ENCODE measurements at places on chromosomes 7 and 10.

DNA sequence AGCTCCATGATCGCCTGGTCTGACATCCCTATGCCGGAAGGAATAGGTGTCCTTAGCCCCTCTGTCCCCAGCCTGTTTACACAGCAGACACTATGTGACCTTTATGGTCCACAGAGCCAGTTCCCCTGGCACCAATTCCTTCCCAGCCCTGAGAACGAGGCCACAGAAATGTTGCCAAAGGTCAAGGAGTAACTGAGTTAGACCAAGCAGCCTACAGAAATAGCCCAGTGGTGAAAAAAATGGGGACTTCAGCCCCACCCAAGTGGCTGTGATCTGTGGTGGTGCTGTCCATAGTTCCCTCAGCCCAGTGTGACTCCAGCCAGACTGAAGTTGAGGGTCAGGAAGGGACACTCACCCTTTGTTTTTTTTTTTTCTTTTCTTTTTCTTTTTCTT lies 2.5 kb downstream of the PGAM2 start:
- no peak for DNase-seq

- no peak for DNase-seq
Measured at GRCh38 chr7:74191231-74191630, 17.1 kb downstream of the EIF4H start.

GRCh38 chr7:148367731-148368475 lies 222.7 kb upstream of the C7orf33 start:
- no peak for DNase-seq

DNA sequence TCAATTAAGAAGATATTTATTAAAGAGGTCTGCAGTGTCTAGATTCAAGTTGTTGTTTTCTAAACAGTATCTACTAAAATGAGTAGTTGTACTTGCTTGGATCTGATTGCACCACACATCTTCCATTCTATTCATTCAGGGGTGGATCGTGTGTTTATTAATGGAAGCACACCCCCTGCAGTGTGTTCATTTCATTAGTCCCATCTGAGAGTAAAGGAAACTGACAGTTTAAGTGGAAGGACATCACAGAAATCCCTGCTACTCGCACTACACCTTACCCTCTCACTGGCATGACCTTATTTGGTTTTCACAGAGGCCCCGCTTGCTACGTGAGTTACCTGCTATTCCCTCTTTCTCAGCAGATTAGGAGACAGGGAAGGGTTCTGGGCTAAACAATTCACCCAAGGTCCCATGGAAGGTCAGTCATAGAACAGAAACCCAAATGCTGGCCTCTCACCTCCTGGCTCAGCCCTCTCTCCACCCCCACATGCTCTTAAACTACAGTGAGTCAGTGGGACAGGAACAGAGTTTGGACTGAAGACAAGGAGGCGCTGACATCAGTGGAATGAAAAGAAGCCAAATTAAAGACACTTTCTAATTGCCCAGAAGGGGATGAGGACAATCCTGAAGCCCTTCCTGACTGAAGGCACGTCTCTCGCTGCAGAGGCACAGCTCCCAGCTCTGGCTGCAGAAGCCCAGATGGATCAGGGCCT lies 369.2 kb upstream of the NRP1 start:
- DNase-seq = no peak

DNA sequence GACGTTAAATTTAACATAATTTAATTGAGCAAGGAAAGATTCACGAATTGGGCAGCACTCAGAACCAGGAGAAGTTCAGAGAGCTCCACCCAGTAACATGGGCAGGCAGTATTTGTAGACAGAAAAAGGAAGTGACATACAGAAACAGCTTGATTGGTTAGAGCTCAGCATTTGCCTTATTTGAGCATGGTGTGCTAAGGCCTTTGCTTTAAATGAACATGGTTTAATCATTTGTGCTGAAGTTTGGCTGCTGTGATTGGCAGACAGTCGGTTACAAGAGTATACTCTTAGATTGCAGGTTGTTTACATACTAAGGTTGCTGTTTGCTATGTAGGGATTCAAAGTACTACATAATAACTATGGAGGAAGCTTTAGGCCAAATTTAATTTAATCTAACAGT lies 199.2 kb downstream of the MALRD1 start:
- no peak for DNase-seq

DNA sequence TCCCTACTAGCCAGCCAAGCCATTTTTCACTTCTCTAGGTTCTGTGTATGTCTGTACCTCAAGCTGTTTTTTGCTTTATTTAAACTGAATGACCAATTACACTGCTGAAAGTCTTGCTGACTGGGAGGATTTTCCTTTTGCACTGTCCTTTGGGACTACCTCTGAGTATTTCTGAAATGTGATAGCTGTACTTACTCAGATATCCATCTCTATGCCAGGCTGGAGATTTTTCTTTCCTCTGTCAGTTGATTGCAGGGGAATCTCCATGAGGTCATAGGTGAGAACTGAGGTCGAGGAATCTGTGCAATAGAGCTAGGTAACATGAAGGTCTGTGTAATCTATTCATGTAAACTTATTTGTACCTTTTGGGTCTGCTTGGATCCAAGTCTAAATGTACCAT lies 38.9 kb upstream of the ANKRD1 start:
- DNase-seq = no peak

DNA sequence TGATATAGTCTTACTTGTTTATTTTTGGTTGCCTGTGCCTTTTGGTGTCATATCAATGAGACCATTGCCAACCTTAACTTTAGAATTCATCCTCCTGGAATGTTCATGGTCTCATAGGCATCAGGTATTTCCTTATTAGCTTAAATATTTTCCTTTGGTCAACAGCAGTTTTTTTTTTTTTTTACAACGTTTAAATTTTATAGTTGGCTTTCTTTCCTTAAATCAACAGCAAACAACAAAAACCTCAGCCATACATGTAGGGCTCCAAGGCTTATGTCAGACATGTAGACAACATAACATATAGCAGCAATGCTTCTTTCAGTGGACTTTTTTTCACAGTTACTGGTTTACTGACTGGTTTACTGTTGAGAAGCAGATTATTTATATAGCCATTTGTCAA lies 22.7 kb downstream of the ENTPD7 start:
- DNase-seq = no peak

DNA sequence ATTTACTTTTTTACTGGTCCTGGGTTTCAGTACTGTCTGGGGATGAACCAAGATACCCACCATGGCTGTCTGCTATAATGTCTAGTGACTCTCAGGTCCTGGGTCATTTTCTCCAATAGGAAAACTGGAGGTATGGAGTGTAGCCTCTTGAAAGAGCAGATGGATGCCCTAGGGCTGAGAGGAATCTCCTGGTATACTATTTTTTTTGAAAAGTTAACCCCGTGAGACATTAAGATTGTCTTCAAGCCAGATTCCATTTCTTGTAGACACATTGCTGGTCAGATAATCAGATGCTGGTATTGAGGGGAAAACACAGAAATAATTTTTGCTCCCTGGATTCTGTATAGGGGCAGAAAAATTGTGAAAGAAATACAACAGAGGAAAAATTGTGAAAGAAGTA lies 97.3 kb downstream of the ZNF680 start:
- DNase-seq = no peak

- no peak for DNase-seq
Measured at GRCh38 chr7:17489961-17490360, 191.5 kb downstream of the AHR start.

- no peak for DNase-seq
Measured at GRCh38 chr7:25963733-25964132, 188.3 kb upstream of the NFE2L3 start.

GRCh38 chr7:120995654-120996053 lies 7.1 kb downstream of the CPED1 start:
- DNase-seq = no peak

DNA sequence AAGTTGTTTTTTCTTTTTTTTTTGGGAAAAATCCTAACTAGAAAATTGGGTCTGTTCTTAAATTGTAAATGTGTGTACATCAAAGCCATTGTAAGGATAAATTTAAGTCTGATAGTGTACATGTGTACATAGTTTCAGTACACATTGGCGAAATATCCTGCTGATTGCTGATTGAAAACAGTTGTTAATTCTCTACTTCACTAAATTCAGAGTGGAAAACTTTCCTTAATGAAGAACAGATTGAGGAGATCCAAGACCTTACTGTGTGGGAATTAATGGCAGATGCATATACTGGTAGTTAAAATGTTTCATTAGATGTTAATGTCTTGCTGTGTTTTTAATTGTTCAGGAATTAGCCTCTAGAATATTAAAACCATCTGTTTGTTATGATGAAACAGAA lies 506.0 kb downstream of the AUTS2 start:
- no peak for DNase-seq

DNA sequence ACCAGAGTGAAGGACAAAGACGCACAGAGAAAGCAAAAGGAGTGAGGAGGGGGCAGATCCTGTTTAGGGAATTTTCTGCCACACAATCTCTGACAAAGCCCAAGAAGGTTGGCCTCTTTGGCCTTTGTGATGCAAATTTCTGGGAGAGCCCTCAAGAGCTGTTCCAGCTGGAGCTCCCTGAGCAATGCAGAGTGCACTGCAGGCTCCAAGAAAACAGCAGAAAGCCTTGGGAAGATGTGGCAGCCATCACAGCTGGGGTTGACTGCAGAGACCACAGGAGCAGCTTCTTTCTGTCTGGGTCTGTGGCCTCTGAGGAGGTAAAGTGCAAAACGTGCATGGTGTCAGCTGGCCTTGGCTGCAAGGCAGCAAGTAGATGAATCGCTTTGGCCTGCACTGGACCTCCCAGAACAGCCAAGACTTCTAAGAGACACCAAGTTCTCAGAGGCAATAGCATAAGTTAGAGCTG lies 200.2 kb downstream of the ELMO1 start:
- no peak for DNase-seq

DNA sequence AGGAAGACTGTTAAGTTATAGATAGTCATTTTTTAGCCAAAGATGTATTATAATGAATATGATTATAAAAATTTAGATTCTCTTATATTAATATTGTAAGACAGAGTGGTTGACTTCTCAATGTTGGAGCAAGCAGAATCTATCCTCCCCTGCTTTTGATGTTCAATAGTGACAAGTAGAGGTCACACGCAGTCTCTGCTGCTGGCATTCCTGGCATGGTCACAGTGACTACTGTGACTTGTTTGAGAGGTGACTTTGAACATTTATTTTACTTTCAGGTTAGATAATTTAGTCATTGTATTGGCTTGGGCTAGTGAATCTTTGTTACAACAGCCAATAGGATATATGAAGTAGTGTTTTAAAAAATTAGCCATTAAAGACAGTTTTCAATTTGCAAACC lies 13.7 kb upstream of the CD36 start:
- no peak for DNase-seq

DNA sequence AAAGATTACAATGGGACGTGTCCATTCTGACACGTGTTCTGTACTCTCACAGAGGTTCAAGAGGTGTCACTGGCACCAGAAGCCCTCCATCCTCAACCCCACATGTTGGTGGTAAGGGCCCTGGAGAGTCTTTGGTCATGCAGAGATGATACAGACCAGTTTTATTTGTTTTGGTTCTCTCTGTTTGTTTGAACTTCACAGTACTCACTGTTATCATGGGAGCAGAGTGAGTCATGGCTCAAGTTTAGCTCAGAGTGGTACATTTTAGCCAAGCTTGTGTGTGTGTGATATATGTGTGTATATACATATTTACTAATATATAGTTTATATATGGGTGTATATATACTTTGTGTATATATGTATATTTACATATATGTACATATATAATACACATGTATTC lies 935.6 kb downstream of the GRID1 start:
- DNase-seq = no peak

- no peak for DNase-seq
Measured at GRCh38 chr7:34019301-34019790, 114.0 kb downstream of the BMPER start.

DNA sequence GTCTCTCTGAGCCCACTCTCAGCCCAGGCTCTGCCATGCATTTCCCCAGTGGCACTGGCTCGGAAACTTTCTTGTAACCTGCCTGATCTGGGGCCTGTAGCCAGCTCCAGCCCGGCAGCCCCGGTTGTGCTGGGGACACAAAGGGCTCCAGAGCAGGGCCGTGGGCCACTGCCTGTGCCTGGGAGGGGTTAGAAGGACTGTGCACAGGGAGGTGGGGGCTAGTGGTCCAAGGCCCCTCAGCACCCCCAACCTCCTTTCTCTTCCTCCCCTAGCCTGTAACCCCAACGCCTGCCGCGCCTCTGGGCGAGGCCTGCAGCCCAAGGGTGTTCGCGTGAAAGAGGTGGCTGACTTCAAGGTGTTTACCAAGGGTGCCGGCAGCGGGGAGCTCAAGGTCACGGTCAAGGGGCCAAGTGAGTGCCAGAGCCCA lies 9.6 kb downstream of the FLNC start:
- no peak for DNase-seq

Data from activated T-helper 1 cell treated with anti-CD3 and anti-CD28 coated beads, Interleukin-2, amount 50 U/mL, for 16 hours (primary cell).